ENCODE measurements at places on chromosomes 7 and 10.

DNA sequence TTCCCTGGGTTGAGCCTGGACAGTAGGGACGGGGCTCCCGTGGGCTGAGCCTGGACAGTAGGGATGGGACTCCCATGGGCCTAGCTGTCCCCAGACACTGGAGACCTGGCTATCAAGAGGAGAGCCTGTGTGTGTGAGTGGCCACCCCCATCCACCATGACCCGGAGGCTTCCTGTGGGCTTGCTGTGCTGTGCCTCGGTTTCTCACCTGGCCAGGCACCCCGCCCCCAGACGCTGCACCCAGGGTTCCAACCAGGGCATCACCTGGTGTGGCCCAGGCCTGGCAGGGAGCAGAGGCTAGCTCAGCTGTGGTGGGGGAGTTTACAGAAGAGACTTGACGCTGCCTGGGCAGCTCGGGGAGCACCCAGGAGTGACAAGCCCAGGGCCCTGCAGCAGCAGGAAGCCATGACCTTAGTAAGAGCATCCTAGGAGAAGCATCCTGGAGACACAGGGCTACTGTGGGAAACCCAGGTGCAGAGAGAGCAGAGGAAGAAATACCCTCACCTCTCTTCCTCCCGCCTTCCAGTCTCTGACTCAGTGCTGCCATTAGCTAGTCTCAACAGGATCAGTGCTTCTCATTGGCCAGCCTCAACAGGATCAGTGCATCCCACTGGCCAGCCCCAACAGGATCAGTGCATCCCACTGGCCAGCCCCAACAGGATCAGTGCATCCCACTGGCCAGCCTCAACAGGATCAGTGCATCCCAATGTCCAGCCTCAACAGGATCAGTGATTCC, 61.0 kb downstream of the PDGFA start:
- no peak for DNase-seq

GRCh38 chr7:155883491-155884224, 71.4 kb upstream of the SHH start:
- DNase-seq: no peak

GRCh38 chr7:123966936-123967335, 41.9 kb downstream of the SPAM1 start:
- no peak for DNase-seq

DNA sequence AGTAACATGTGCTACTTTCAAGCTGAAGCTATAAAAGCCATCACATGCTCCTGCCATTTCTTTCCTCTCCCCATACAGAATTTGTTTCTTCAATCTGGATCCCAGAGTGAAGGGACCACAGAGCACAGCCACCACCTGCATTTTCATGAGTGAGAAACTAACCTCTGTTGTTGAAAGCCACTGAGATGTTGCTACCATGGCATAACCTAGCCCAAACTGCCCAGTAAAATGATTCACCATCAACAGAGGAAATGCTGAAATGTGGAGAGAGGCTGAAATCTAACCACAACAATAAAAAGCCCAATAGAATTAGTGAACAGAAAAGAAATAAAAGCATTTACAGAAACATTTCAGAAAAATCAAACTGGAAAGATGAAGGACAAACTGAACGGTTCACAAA, 125.2 kb downstream of the AMPH start:
- DNase-seq: no peak

GRCh38 chr7:150820578-150821198, 20.1 kb downstream of the TMEM176A start:
- DNase-seq: no peak

DNA sequence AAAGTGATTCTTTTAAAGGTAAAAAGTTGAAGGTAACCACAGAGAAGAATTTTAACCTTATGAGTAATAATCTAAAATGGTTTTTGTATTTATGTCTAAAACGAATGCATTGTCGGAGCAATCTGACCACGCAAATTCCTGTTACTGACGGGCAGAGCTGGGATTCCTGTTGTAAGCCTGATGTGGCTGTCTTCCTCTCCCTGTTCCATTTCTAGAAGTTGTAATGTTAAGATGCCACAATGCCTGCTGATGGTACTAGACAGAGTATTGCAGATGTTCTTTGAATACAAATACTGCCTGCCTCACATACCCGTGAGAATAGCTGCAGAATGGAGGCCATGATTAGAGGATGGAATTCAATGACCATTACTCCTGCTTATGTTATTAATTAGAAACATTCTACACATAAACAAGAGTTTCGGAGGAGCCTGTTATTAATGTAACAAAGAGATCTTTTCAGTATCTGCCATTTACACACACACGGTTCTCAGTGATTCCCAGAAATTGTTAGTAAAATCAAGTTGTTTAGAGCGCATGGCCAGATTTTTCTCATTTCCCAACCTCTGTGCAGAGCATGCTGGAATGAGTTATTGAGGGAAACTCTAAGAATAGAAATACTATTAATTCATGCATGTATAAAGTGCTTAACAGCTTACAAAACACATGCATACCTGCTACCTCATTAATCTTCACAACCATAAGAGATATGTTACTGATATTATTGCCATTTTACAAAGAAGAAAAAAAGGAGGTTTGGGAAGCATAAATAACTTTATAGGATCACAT, 196.8 kb downstream of the PTN start:
- DNase-seq: no peak

- DNase-seq: no peak
These were observed 56.6 kb downstream of the BMPER start for GRCh38 chr7:33961948-33962347.

DNA sequence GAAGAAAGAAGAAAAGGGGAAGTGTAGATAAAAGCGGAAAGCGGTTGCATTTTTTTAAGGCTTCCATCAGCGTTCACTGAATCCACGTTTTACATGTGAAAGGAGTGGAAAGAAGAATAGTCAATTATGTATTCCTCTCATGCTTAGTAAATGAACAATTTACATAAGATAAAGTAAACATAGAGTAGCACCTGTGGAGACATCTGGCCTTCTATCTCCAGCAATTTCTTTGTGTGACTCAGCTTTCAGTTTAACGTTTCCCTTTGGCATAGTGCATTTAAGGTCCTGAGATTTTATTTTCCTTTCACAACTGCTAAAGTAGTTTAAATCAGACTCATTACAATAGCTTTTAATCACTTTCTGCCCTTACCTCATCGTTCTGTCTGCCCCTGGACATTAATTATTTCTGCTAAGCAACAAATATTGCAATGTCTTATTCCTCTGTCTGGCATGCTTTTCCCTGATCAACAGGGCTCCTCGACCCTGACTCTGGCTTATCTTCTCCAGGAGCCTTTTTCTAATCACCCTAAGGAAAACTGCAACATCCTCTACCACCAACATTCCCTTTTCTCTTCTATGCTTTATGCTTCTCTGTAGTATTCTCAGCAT, 383.5 kb upstream of the VWC2 start:
- DNase-seq: no peak

- DNase-seq: no peak
These were observed 188.9 kb downstream of the GRID1 start for GRCh38 chr10:86177537-86178155.

Data from C1 segment of cervical spinal cord (tissue), 14 donors.